ENCODE measurements at places on chromosomes 6 and 20.

GRCh38 chr20:34522969-34523871 is 7.0 kb downstream of the DYNLRB1 start:
- peak; percentile 65 for DNase-seq

DNA sequence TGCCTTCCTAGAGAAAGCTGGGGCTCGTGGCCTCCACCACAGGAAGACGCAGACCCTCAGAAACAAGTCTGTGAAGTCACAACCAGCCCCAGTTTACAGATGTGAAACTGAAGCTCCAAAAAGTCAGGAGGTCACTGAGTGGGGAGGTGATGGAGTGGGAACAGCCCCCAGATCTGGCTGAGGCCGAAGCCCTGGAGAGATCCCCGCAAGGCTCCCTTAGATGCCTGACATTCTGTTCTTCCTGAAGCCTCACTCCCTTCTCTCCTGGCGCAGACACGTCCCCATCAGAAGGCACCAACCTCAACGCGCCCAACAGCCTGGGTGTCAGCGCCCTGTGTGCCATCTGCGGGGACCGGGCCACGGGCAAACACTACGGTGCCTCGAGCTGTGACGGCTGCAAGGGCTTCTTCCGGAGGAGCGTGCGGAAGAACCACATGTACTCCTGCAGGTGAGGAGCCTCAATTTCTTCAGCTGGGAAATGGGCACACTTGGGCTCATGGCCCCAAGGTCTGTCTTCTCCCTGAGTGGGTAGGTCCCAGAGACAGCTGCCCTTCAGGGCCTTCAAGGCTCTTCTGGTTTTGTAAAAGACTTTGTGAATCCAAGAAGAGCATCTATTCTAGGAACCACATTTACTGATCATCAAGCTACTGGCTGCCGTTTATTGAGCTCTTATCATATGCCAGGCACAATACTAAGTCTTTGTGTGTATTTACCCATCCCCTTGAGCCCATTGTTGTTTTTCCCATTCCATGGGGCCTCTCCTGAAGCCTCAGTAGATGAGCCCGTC is 50.5 kb downstream of the HNF4A start:
- no peak for DNase-seq

DNA sequence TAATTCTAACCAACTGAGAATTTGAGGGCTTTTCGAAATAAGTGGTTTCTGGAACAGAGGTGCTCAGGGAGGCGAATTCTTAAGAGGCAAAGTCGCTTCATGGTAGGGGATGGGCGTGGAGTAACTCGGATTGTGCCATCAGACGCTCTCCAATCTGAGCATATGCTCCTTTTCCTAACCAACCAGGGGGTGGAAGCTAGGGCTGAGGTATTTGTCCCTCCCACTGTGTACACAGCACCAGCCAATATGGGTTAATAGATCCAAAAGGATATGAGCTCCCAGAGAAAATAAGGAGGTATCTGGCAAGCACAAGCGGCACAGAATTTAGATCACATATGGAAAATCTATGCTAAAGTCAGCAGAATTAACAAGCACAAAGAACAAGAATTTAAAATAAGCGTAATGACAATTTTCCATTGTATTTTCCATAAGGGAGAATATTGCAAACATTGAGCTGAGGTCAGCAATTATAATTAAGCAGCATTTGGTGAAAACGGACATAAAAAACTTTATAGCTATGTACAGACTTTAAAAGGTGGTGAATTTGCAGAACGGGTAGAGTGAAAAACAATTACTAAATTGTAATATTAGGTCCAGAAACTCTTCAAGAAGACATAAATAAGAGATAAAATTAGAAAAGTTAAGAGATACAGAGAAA is 55.0 kb upstream of the PHACTR1 start:
- no peak for DNase-seq

DNA sequence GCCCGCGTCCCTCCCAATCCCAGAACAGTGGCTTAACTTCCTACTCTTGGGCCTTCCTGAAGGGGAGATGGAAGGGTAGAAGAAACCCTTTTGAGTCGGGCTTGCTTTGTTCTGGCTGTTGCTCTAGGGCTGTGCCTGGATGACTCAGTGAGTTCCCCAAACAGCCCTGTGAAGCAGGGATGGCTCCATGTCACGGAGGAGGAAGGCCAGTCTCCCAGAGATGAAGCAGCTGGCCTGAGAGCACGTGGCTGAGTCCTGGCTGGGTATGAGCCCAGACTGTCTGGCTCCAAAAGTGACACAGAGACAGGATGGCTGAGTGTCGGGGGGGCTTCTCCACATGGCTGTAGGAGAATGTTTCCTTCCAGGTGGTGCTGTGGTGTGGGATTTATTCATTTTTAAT is 4.6 kb downstream of the SYTL3 start:
- peak; percentile 65 for DNase-seq

- DNase-seq, result peak; percentile 51
These were observed 1006.8 kb upstream of the MANEA start for GRCh38 chr6:94570581-94570980.

- no peak for DNase-seq
These were observed 21.6 kb downstream of the TFEB start for GRCh38 chr6:41713650-41714291.

DNA sequence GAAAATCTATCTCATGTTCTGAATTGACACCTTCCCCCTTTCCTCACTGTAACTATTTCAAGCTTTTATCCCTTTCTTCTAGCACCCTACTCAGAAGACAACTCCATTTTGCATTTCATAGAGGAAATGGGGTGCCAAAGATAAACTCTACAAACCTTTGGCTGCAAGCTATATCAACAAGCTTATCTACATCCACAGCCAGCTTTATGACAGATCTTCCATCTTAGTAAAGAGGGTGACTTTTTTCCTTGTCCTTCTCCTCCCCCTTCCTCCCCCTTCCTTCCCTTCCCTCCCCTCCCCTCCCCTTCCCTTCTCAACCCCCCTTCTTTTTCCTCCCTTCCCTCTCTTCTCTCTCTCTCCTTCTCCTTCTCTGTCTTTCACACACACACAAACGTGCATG is 58.0 kb upstream of the OLIG3 start:
- no peak for DNase-seq

DNA sequence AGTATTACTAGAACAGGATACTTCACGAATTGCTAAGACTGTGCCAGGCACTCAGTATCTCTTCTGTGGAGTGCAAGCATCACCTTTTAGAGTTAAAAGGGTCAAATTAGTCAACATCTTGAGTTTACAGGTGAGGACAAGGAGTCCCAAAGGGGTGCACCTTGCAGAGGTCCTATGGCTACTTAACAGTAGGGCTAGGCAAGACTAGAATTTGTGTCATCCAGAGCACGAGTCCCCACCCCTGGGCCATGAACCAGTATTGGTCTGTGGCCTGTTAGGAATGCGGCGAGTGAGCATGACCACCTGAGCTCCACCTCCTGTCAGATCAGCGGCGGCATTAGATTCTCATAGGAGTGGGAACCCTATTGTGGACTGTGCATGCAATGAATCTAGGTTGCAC is 10.5 kb upstream of the DSTN start:
- DNase-seq, result no peak

DNA sequence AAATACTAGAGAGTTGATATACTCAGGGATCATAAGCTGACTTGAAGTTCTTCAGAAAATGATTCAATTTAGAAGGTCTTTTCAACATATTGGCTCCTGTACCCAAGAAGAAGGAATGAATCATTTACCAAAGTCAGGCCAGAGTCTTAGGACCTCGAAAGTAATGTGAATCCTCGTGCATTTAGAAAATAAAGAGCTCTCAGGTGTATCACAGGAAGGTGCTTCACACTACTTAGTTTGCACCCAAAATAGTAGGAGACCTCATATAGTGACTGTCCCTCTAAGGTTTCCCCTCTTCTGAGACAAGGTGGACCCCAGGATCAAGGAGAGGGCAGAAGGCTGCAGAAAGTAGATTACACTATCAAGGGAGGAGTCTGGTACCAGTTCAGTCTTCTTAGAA is 71.8 kb downstream of the F13A1 start:
- DNase-seq, result no peak

DNA sequence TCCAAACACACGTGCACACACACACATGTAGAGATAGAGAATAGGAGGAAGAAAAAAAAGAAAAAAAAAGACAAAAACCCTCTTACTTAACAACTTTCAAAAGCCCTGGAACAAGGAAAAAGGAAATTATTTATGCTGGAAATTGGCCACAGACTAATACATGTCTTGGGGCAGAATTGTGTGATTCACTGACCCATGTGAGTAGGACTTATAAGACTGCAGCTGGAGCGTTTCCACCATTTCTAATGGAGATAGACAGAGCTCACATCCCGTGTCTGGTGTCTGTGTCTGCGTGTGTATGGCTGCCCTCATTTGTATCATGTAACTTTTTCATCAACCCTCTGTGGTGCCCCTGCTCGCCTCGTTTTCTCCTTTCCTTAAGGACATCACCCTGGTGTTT is 99.8 kb upstream of the PDE10A start:
- no peak for DNase-seq

- DNase-seq, result no peak
These were observed 631.2 kb upstream of the SYNCRIP start for GRCh38 chr6:86273936-86274335.

DNA sequence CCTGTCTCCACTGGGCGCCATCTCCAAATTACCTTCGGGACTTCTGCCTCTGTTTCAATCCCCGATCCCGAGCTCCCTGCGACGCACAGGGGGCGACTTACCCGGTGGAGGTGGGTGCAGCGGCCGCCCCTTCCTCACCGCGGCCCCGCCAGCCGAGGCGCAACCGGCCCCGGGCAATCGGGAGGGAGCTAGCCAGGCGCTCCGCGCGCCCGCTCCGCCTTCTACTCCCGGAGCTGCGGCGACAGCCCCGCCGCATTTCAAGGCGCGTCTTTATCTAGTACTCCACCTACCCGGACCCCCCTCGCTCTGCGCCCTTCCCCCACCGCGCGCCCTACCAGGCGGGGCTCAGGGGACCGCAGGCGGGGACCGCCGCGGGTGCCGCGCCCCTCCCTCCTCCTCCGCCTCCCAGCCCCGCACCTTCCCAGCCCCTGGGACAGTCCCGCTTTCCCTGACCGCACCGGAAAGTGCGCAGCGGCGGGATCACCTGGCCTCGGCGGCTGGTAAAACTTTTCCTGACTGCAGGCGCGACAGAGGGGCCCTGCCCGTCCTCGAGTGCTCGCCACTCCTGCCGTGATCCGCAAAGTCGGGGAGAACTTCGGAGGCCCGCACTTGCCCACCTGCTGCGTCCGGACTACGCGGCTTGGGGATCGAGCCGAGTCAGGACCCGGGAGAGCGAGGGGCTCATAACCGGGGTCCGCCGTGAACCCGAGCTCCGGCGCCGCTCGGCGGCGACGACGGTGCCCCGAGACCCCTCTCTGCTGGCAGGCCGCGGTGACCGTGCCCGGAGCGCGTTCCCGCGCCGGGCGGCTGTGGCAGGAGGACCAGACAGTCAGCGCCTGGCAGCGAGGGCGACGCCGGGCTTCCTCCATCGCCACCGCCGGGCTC is 8.0 kb upstream of the NKX2-2 start:
- no peak for DNase-seq

- DNase-seq, result no peak
These were observed 695.9 kb downstream of the EPHA7 start for GRCh38 chr6:92723390-92723931.

DNA sequence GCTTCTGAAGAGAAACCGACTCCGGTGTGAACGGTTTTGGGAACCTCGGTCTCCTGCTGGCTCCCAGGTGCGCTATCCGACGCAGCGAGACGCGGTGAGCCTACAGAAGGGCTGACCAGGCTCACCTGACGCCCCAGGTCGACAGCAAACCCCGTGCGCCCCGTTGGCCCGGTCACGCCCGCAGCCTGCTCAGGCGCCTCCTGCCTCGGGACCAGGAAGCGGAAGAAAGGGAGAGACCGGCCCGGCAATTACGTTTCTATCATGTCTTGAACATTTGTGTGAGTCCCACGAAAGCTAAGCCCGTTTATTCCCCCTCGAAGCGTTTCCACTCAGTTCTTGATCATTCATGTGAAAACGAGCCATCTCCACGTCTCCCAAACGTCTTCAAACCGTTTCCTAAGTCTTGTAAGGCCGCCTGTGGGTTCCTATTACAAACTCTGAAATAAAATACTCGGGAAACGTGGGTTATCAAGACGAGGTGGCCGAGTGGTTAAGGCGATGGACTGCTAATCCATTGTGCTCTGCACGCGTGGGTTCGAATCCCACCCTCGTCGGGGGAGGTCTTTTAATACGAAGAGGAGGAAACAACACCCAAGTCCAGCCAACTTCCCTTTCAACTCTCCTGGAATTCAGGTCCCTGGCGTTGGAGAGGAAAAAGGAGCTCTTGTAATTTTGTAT is 150.5 kb upstream of the PRSS16 start:
- DNase-seq, result peak; percentile 30

DNA sequence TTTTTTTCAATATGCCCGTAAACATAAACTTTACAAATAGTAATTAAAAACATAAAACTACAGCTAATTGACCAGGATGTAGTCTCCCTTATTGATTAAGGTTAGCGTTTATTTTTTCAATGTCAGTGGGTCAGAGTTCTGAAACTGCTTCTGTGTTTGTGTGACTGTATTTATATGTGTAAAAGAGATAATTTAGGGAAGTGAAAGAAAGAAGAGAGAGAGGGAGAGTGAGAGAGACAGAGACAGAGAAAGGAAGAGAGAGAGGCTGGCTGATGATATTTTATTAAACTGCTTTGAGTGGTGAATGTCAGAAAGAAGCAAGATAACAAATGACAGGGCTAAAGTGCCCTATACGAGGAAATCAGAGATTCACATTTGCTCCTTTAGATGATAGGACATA is 266.1 kb upstream of the PTCHD4 start:
- DNase-seq, result no peak

- DNase-seq, result no peak
These were observed 10.0 kb downstream of the REV3L start for GRCh38 chr6:111472933-111473435.

DNA sequence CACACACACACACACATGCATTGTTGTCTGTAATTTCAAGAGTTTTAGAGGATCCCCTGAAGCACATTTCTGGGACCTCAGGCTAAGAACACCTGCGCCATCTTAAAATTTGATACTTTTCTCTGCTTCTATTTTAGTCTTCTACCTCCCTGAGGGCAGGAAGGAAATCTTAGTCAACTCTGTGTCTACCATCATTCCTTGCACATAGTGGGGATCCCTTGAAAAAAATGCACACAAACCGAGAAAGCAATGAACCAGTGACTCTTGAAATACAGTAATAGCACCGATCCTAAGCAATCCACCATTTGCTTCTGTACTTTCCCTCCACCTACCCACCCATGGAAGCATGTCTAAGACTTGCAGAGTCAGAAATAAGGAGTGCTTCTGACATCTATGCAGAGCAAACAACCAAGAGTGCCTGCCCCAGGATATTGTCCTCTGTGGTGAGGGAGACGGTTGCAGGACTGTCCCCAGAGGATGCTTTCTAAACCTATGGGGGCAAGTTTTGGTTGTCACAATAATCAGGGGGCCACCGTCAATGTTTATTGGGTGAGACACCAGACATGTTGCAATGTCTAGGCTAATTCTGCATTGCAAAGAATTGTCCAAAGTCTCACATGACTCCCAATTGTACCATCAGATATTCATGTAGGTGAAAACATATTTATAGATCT is 208.0 kb upstream of the TAB2 start:
- DNase-seq, result no peak

GRCh38 chr6:77173472-77174074 is 289.7 kb downstream of the HTR1B start:
- DNase-seq, result no peak

DNA sequence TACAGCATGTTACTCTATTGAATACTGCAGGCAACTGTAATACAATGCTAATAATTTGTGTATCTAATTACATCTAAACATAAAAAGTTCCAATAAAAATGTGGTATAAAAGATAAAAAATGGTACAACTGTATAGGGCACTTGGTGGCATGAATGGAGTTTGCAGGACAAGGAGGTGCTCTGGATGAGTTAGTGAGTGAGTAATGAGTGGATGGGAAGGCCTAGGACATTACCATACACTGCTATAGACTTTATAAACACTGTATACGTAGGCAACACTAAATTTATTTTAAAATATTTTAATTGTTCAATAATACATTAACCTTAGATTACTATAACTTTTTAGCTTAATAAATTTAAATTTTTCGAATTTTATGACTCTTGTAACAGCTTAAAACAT is 579.6 kb upstream of the MAN1A1 start:
- no peak for DNase-seq
